Calu3 (cell line): ENCODE measurements at places on chromosomes 7 and 10. TPM values are rescaled to one million over a fixed set of nuclear protein-coding genes. Genes with fewer than 3 reads are reported as not detected.

DNA sequence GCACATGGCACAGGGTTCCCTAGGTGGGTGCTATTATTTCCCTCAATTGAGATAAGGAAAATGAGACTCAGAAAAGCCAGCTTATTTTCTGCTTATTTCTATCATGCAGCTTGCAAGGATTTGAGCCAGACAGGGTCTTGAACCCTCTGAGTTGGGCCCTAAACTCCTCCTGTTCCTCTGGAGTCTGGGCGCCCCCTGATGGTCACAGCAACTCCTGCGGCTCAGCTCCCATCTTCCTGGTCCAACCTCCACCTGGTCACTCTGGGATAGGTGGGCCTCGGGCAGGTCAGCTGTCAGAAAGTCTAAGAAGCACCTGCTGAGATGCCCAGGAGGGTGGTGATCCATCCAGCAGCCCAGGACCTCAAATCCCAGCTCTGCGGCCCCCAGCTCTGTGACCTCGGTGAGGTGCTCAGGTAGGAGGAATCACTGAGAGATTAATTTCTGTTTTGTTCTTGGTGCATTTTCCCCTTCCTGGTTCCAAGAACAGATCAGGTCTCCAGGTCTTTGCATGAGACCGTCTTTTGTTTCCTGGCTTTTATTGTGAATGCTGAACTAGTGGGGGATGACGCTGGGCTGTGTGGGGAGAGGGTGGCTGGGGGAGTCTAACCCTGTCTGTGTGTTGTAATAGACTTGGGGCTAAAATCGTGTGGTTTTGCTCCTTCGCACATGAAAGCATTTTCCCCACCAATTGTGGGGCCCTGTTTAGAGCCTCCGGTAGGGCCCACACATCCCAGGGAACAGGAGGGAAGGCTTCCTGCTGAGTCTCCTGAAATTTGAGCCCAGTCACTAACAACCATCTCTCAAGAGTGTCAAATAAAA lies 32.8 kb downstream of the TMEM130 start:
- no peaks in the 10 kb centered on the region for H3K36me3 ChIP-seq
- no peak overlapping the region for H3K27ac ChIP-seq
- DNase-seq = peak; percentile 64
- H3K27me3 ChIP-seq = no peaks in the 10 kb centered on the region

STEAP1B gene
- total RNA-seq = 2.6 and 4.4 TPM in 2 replicates

DKK1 gene
- total RNA-seq = 122 and 145 TPM in 2 replicates

- DNase-seq = no peak
- peaks cover 11% of the 10 kb centered on the region for H3K4me1 ChIP-seq
- no peaks in the 10 kb centered on the region for H3K36me3 ChIP-seq
- H3K27me3 ChIP-seq = no peaks in the 10 kb centered on the region
- no peak overlapping the region for H3K4me3 ChIP-seq
Observed at GRCh38 chr7:45865594-45866410, 7.1 kb downstream of the CCDC201 start.

- H3K4me1 ChIP-seq = peaks cover 54% of the 10 kb centered on the region
- no peak overlapping the region for H3K4me3 ChIP-seq
- peaks cover 24% of the 10 kb centered on the region for H3K36me3 ChIP-seq
- no peaks in the 10 kb centered on the region for H3K27me3 ChIP-seq
- peak overlapping the region; percentile 87 for H3K27ac ChIP-seq
Observed at GRCh38 chr7:45881759-45882464, 6.4 kb upstream of the IGFBP1 start.

DNA sequence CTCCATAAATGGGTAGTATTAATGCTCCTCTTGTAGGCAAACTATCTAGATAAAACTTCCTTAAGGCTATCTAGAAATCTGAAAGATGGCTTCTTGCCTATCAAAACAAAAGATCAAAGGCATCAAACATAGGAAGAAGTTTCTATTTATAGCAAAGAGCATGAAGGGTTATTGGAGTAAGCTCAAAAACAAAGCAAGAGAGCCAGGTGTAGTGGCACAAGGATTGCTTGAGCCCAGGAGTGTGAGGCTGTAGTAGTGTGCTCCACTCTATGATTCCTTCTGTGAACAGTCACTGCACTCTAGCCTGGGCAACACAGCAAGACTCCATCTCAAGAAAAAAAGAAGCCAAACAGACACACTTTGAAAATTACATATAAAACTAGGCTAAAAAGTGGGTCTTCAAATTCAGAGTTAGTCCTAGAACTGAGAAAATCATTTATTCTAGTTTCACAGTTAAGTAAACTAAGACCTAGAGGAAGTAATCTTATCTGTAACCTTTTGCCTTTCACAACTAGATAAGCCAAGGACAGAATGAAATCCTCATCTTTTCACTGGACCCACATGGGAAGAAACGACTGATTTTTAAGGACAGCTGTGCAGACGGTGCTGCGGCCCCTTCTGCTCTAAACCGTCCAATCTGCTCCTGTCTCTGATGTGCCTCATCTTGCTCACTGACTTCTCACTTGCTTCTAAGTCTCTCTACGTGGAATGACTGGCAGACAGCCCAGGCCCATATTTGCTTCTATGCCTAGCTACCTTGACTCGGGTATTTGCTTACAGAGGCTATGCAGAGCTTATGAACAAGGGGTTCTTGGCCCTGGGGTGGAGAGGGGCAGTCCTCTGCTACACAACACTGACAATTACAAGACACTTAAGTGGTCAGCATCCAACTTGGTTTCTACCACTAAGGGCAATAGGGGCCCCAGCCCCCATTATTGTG lies 50.0 kb downstream of the ESYT2 start:
- no peaks in the 10 kb centered on the region for H3K27me3 ChIP-seq
- no peaks in the 10 kb centered on the region for H3K36me3 ChIP-seq

DNA sequence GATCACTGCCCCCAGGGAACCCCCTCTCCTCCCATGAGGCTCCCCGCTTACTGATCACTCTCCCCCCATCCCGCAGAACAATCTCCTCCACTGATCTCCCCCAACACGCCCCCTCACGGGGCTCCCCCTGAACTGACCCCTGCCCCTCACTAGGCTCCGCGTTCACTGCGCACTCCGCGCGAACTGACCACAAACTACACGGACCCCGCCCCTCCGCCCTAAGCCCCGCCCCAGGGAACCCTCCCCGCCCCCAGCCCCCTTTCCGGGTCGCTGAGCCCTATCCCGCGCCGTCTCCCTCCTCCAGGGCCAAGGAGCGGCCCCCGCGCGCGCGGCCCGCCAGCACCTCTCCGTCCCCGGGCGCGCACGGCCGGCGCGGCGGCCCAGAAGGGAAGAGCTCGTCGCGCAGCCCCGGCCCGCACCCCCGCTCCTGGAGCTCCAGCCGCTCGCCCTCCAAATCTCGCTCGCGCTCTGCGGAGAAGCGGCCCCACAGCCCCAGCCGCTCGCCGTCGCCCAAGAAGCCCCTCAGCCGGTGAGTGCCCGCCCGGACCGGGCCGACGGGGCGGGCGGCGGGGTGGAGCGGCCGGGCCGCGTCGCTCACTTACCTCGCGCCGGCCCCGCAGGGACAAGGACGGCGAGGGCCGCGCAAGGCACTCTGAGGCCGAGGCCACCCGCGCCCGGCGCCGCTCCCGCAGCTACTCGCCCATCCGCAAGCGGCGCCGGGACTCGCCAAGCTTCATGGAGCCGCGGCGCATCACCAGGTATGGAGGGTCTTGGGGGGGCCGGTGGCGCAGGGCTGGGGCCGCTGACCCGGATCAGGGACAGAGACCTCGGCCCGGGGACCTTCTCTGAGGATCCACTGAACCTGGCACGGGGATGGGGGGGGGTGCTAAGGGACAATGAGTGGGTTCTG lies 19.9 kb upstream of the HSPB1 start:
- no peak for DNase-seq
- peaks cover 78% of the 10 kb centered on the region for H3K27me3 ChIP-seq
- H3K4me1 ChIP-seq = peaks cover 10% of the 10 kb centered on the region
- H3K4me3 ChIP-seq = peak overlapping the region; percentile 60

- no peaks in the 10 kb centered on the region for H3K27me3 ChIP-seq
- peaks cover 26% of the 10 kb centered on the region for H3K36me3 ChIP-seq
- no peak for DNase-seq
- H3K4me1 ChIP-seq = no peaks in the 10 kb centered on the region
- peak overlapping the region; percentile 97 for H3K4me3 ChIP-seq
Observed at GRCh38 chr10:69123306-69123746, 652 bp upstream of the VPS26A start.

GRCh38 chr10:68576118-68576517 lies 16.0 kb downstream of the TET1 start:
- H3K27me3 ChIP-seq = no peaks in the 10 kb centered on the region
- no peak overlapping the region for H3K27ac ChIP-seq
- no peak for DNase-seq
- H3K4me3 ChIP-seq = no peak overlapping the region
- H3K36me3 ChIP-seq = no peaks in the 10 kb centered on the region
- H3K4me1 ChIP-seq = no peaks in the 10 kb centered on the region

C10orf53 gene
- total RNA-seq = not detected in 2 replicates

GRCh38 chr7:143205560-143206293 lies 16.1 kb upstream of the TAS2R40 start:
- DNase-seq = peak; percentile 43
- H3K27me3 ChIP-seq = peaks cover 57% of the 10 kb centered on the region
- no peaks in the 10 kb centered on the region for H3K36me3 ChIP-seq
- H3K4me3 ChIP-seq = no peak overlapping the region
- H3K4me1 ChIP-seq = peaks cover 10% of the 10 kb centered on the region

- peaks cover 42% of the 10 kb centered on the region for H3K4me1 ChIP-seq
- H3K27ac ChIP-seq = peak overlapping the region; percentile 59
- no peaks in the 10 kb centered on the region for H3K27me3 ChIP-seq
- no peak for DNase-seq
Observed at GRCh38 chr10:32971536-32972091, 13.6 kb upstream of the ITGB1 start.

ERVW-1 gene
- not detected in 2 replicates for total RNA-seq

GRCh38 chr7:42575171-42575570 lies 336.7 kb downstream of the C7orf25 start:
- H3K4me1 ChIP-seq = no peaks in the 10 kb centered on the region
- H3K36me3 ChIP-seq = no peaks in the 10 kb centered on the region
- DNase-seq = no peak
- no peak overlapping the region for H3K27ac ChIP-seq
- H3K27me3 ChIP-seq = no peaks in the 10 kb centered on the region

DNA sequence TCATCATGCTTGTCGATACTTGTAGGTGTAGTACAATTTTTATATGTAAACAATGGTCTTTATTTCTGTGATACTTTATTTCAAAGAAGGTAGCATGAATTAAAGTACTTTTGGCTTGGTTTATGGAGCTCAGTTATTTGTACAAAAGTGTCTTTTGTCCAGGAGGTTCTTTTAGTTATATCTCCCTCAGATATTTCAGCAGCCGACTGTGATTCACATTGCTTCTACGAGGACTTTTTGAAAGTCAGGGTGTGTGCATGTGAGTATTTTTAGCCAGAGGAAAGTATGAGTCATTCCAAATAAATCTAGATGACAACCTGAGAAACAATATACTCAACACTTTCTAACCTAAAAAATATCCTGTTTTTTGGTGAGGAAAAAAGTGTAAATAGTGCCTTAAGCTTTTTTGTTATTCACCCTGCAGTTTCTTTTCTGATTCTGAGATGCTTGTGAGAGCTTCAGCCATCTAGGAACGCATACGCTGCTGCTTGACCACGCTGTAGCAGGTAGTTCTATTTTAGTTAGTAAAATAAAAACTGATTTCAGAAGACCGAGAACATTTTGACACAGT lies 595 bp upstream of the SUN1 start:
- peaks cover 56% of the 10 kb centered on the region for H3K4me1 ChIP-seq
- H3K27ac ChIP-seq = peak overlapping the region; percentile 91
- H3K4me3 ChIP-seq = peak overlapping the region; percentile 58
- DNase-seq = peak; percentile 58
- no peaks in the 10 kb centered on the region for H3K27me3 ChIP-seq
- H3K36me3 ChIP-seq = peaks cover 50% of the 10 kb centered on the region

- H3K36me3 ChIP-seq = no peaks in the 10 kb centered on the region
- no peak for DNase-seq
- no peaks in the 10 kb centered on the region for H3K27me3 ChIP-seq
- H3K27ac ChIP-seq = no peak overlapping the region
- no peak overlapping the region for H3K4me3 ChIP-seq
- peaks cover 12% of the 10 kb centered on the region for H3K4me1 ChIP-seq
Observed at GRCh38 chr7:137990251-137990941, 11.5 kb downstream of the CREB3L2 start.

GRCh38 chr10:95840121-95840520 lies 67.7 kb upstream of the CC2D2B start:
- H3K36me3 ChIP-seq = no peaks in the 10 kb centered on the region
- H3K4me3 ChIP-seq = no peak overlapping the region
- H3K27ac ChIP-seq = no peak overlapping the region
- peaks cover 16% of the 10 kb centered on the region for H3K4me1 ChIP-seq
- H3K27me3 ChIP-seq = no peaks in the 10 kb centered on the region

C10orf67 gene
- 0.44 and 0.45 TPM in 2 replicates for total RNA-seq

GRM8 gene
- total RNA-seq = 0.24 and 0.40 TPM in 2 replicates

DNA sequence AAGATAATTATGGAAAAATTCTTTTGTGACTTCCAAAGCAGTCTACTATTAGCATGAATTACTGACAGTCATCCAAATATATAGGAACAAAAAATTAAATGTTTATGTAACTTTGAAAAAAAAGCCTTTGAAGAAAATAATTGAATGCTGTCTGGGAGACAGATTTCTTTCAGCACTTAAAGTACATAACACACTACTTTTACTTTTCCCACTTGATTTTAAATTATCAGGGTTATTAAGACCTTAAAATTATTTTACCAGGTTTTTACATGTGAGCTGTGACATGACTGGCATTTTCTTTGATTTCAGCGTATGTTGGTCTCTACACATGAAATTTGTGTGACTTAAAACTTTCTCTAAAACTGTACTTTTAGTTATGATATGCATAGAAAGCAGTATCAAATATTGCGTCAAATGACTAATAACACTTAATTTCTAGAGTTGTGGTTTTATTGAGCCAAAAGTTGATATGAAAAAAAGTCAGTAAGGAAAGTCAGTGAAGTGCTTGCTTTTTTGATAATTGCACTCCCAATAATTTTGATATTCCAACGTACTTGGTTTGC lies 3.1 kb downstream of the PTEN start:
- H3K36me3 ChIP-seq = peaks cover 46% of the 10 kb centered on the region
- DNase-seq = no peak
- H3K27ac ChIP-seq = no peak overlapping the region
- H3K4me1 ChIP-seq = peaks cover 5% of the 10 kb centered on the region

ECHDC3 gene
- total RNA-seq = 24.7 and 28.5 TPM in 2 replicates

- no peaks in the 10 kb centered on the region for H3K4me1 ChIP-seq
- H3K4me3 ChIP-seq = no peak overlapping the region
- H3K27ac ChIP-seq = no peak overlapping the region
- H3K36me3 ChIP-seq = no peaks in the 10 kb centered on the region
- H3K27me3 ChIP-seq = peaks cover 81% of the 10 kb centered on the region
Observed at GRCh38 chr7:50262916-50263690, 41.4 kb upstream of the IKZF1 start.
